ENCODE measurements at places on chromosomes 3 and 15. TPM values are rescaled to one million over a fixed set of nuclear protein-coding genes. Genes with fewer than 3 reads are reported as not detected.

The TPRA1 gene
- total RNA-seq, result 27.9 TPM

The MYO1E gene
- total RNA-seq, result 37.5 TPM

The ADIPOQ gene
- total RNA-seq, result not detected

The FAM174B gene
- 1.0 TPM for total RNA-seq

The JAGN1 gene
- total RNA-seq, result 30.2 TPM

The ROBO1 gene
- total RNA-seq, result 3.2 TPM

The NPAP1 gene
- total RNA-seq, result not detected

The NR2F2 gene
- total RNA-seq, result 7.3 TPM

The ZNF860 gene
- 0.10 TPM for total RNA-seq

The FOXB1 gene
- 0.09 TPM for total RNA-seq

The MNS1 gene
- 1.7 TPM for total RNA-seq

The CCDC54 gene
- total RNA-seq, result not detected

The SCAANT1 gene
- not detected for total RNA-seq

The GP9 gene
- total RNA-seq, result not detected

The ITPKA gene
- 1.4 TPM for total RNA-seq

The CLDN1 gene
- total RNA-seq, result 115 TPM

The GOLGA8H gene
- total RNA-seq, result 2.3 TPM

The GPR62 gene
- total RNA-seq, result not detected

The MRPS25 gene
- total RNA-seq, result 31.2 TPM

The ZPLD1 gene
- not detected for total RNA-seq

The IP6K2 gene
- total RNA-seq, result 45.0 TPM

The TTLL13 gene
- 0.43 TPM for total RNA-seq

The STAB1 gene
- not detected for total RNA-seq

The DUOXA1 gene
- 0.98 TPM for total RNA-seq

The LRRIQ4 gene
- 0.10 TPM for total RNA-seq

The LRRFIP2 gene
- total RNA-seq, result 37.4 TPM

The SEMA5B gene
- total RNA-seq, result not detected

The TGM4 gene
- total RNA-seq, result not detected

The NLGN1 gene
- 10.7 TPM for total RNA-seq

The ADGRG7 gene
- not detected for total RNA-seq

The IL16 gene
- total RNA-seq, result not detected

The RARB gene
- 5.0 TPM for total RNA-seq

The SHF gene
- total RNA-seq, result 3.1 TPM

The NR1I2 gene
- total RNA-seq, result 0.12 TPM

The SLC15A2 gene
- 1.4 TPM for total RNA-seq

The TRPM1 gene
- not detected for total RNA-seq

The PLAAT1 gene
- total RNA-seq, result 3.7 TPM

The CFAP100 gene
- total RNA-seq, result not detected

The TICRR gene
- total RNA-seq, result 5.2 TPM

The IRAK2 gene
- 2.2 TPM for total RNA-seq

The RTP4 gene
- not detected for total RNA-seq

The ERICH6 gene
- not detected for total RNA-seq

The MRPL3 gene
- total RNA-seq, result 251 TPM

The GHRL gene
- total RNA-seq, result not detected

The SLC2A2 gene
- not detected for total RNA-seq

The TYRO3 gene
- 7.9 TPM for total RNA-seq

The GPR160 gene
- 2.1 TPM for total RNA-seq

The SPSB4 gene
- total RNA-seq, result 0.32 TPM

The IL17RB gene
- 0.25 TPM for total RNA-seq

The SH2D7 gene
- total RNA-seq, result not detected

The NANOGP8 gene
- not detected for total RNA-seq

The RASL12 gene
- total RNA-seq, result 0.07 TPM

The GNB4 gene
- total RNA-seq, result 21.6 TPM

The STRC gene
- total RNA-seq, result 0.17 TPM

The CILP gene
- not detected for total RNA-seq

Measured in NCI-H460 (cell line).